ENCODE measurements at places on chromosomes 11 and 22. TPM values are rescaled to one million over a fixed set of nuclear protein-coding genes. Genes with fewer than 3 reads are reported as not detected.

CTSF gene
- total RNA-seq: 28.1 TPM

XKR3 gene
- total RNA-seq: not detected

FGF4 gene
- total RNA-seq: not detected

FJX1 gene
- 4.6 TPM for total RNA-seq

C11orf97 gene
- total RNA-seq: not detected

SLC22A8 gene
- total RNA-seq: not detected

GPHA2 gene
- not detected for total RNA-seq

Data from bronchial smooth muscle cell (primary cell).